ENCODE measurements at places on chromosomes 1 and 21. TPM values are rescaled to one million over a fixed set of nuclear protein-coding genes. Genes with fewer than 3 reads are reported as not detected.

The LIN28A gene
- total RNA-seq, result not detected

The OR6K3 gene
- not detected for total RNA-seq

The AGT gene
- total RNA-seq, result 5.3 TPM

The HES5 gene
- 16.0 TPM for total RNA-seq

The CBR3 gene
- 2.8 TPM for total RNA-seq

The GBP7 gene
- total RNA-seq, result not detected

The STIL gene
- 10.0 TPM for total RNA-seq

The AKR7A3 gene
- 2.5 TPM for total RNA-seq
